ENCODE measurements at places on chromosomes 2 and 18.

DNA sequence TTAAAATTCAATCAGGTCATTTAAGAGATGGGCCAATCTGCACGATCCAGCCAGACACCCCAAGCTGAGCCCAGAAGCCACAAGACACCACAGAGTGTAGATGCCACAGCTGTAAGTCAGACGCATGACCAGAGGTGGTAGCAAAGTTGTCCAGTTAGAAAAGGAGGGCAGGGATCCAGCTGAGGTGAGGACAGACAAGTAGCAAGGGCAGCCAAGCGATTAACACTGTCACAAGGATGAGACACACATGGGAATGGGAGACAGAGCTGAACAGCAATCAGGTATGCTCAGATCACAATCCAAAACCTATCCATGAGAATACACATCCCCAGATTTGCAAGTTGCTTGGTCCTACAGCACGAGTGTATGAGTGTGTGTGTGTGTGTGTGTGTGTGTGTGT lies 143.4 kb upstream of the STK17B start:
- DNase-seq, result no peak

DNA sequence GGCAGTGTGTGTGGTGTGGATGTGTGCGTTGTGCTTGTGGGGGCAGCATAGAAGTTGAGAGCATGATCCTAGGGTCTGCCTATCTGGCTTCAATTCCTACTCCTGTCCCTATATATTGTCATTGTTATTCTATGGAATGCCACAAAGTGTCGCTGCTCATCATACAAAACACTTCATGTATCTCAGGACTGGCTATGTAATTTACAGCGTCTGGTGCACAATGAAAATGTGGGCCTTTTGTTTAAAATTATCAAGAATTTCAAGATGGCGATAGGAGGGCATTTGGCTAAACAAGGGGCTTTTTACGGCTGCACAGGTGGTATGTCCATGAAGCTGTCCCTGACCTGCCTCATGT lies 3.4 kb downstream of the SERPINB2 start:
- no peak for DNase-seq

GRCh38 chr2:102359527-102359926 lies 3.9 kb downstream of the IL18R1 start:
- DNase-seq, result no peak

DNA sequence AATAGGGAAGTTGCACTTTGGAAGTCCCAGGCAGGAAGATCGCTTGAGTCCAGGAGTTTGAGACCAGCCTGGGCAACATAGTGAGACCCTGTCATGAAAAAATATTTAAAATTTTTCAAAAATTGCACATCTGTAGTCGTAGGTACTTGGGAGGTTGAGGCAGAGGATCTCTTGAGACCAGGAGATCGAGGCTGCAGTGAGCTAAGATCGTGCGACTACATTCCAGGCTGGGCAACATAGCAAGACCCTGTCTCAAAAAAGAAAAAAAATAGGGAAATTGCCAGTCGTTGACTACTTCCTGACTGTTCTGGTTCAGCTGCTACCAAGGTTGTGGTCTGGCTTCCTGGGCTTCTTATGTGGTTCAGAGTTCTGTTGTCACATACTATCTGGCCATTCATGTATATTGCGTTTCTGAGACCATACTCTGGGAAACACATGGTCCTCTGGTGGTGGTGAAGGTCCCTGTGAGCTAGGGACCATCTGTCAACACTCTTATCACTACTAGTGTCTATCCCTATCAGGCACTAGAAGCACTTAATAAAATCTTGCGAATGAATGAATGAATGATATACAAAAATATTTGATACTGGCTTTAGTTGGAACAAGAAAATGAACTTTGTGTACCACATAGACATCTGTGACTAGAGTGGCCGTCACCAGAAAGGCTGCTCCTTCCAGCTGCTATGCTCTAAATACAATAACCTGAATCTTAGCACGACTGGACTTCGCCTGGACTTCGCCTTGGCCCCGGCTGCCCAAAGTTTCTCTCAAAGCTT lies 861 bp upstream of the KLHL23 start:
- DNase-seq, result no peak

DNA sequence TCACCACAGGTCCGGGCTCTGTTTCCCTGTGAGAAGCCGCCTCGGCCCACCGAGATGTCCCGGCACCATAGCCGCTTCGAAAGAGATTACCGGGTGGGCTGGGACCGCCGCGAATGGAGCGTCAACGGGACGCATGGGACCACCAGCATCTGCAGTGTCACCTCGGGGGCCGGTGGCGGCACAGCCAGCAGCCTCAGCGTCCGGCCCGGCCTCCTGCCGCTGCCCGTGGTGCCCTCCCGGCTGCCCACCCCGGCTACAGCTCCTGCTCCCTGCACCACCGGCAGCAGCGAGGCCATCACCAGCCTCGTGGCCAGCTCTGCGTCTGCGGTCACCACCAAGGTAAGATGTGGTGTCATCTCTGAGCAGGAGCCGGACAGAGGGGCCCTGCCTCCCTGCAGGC lies 177.2 kb downstream of the KLHL29 start:
- DNase-seq, result no peak

- DNase-seq, result peak; percentile 66
Observed at GRCh38 chr2:70960833-70961647, 17.4 kb upstream of the ANKRD53 start.

GRCh38 chr2:29233428-29233827 lies 118.2 kb downstream of the CLIP4 start:
- no peak for DNase-seq

GRCh38 chr2:125745514-125745913 lies 910.4 kb upstream of the GYPC start:
- no peak for DNase-seq

DNA sequence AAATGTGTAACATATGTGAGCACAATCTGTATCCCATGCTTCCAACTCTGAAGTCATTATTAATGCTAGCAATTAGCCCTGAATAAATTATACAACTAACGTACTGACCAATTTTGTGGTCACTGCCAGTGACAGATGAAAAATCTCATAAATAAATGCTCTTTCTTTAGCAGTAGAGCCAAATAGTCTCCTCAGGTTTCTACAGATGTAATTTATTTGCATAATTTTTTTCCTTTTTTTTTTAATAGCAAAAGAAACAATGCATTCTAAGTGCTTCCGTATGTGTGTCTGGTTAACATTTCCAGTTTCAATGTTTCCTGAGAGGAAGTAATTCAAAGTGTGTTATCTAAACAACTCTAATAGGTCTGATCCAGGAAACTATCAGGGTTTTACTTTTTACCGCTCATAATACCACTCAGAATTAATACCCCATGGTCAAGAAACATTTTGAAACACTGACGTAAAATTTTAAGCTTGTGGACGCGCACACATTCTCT lies 108.4 kb downstream of the MEP1B start:
- DNase-seq, result no peak

DNA sequence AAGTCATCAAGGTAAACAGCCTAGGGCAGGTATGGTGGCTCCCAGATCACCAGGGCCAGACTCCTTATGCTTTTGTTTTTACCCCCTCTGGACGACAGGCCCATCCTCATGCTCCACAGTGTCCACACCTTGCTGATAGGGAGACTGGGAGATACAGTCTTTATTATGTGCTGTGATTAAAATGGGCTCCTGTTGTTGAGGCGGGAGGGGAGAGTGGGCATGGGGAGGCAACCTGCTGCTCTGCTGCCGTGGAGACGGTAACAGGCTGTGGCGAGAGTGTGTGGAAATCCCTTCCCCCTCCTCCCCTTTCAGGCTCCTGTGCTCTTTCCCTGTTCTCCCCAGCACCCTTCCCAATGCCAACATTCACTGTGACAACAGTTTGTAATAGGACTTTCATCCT lies 38.2 kb upstream of the PNO1 start:
- DNase-seq, result no peak

DNA sequence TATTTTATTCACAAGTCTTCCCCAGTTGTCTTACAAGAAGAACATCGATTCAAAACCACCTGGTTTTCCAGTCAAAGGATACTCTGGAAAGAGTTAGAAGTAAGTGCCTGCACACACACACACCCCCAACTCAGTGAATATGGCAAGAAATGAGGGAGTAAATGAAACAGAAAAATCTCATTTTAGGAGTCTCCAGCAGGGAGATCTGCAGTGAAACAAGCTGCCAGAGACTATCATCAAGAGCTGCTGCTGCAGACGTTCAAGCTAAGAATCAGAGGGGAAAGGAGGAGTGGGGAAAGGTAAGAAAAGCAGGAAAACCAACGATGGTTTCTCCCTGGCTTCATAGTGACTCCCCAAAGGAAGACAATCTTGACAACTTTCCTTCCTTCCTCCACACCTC lies 2.4 kb downstream of the ALK start:
- no peak for DNase-seq

- DNase-seq, result no peak
Observed at GRCh38 chr2:14451312-14451711, 181.2 kb upstream of the LRATD1 start.

DNA sequence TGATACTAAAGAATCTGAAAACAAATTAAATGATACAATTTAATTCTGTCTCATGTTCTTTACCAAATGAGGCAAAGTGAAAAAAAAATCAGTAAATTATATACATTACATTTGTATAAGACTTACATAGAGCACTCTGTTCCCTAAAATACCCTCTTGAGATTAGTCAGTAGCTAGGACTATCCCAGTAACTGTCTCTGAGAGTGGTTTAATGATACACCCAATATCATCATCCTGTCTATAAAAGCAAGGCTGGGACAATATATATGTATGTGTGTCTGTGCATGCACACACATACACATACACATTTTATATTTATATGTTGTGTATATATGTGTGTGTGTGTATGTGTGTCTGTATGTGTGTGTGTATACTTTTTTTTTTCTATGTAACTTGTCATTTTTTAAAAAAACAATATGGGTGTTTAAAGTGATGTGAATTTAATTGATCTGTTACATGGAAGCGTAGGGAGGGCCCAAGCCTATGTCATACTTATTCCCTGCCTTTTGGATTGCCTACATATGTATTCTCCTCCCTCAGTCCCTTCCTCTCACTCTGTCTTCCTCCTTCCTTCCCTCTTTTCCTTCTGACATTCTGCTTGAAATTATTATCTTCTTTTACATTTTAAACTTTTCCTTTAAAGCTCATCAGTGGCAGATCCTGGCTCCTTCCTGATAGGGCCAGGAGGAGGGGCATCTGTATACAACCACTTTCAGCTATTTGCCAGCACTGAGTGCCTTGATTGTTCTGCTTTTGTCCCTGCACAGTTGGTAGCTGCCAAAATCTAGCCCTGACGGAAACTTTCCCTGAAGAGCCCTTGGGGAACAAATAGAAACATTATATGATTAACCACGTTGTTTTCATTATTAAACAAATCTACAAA lies 6.8 kb downstream of the ASXL3 start:
- DNase-seq, result no peak

DNA sequence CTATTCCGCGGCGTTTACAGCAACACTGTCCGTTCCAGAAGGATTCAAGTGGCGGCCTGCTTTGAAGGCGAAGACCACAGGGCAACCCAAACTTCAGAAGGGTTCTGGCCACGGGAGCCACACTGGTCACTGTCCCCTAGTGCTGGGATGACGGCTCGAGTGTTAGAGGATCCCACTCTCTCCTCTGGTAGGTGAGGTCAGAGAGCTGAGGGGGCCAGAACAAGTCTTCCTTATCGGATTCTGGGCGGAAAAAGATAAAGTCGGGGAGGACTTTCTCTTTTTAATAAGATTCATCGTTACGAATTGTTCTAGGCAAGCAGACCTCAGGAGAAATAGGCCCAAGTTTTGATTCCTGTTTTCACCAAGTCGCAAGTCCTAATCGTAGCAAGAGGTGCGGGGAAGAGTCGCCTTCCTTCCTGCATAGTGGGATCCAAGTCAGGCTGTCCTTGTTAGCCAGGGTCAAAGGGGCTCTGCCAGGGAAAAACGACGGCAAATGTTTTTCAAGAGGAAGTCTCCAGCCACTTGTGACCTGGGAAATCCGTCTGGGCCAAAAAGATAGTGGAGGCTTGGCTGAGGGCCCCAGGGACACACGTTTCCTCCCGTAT lies 864 bp upstream of the MYL12A start:
- DNase-seq, result no peak

DNA sequence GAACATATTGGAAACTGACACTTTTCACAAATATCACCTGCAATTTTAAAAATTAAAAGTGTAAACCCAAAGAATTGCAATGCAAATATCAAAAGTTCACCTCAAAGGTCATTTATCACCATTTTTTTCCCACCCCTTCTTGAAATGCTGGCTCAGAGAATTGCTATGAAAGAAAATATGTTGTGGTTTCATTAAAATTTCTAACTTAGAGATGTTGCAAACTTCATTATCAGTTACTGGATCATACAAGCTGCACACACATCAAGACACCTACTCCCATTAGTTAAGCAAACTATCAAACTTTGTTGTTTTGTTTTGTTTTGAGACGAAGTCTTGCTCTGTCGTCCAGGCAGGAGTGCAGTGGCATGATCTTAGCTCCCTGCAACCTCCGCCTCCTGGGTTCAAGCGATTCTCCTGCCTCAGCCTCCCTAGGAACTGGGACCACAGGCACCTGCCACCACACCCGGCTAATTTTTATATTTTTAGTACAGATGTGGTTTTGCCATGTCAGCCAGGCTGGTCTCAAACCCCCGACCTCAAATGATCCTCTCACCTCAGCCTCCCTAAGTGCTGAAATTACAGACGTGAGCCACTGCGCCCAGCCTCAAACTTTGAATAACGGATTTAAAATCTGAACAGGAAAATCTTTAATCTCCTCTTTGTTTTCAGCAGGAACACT lies 37.0 kb downstream of the STK39 start:
- DNase-seq, result no peak

- DNase-seq, result no peak
Observed at GRCh38 chr2:129466389-129466788, 513.1 kb upstream of the RAB6C start.

GRCh38 chr2:73980566-73980965 lies 4.1 kb upstream of the TET3 start:
- DNase-seq, result no peak

DNA sequence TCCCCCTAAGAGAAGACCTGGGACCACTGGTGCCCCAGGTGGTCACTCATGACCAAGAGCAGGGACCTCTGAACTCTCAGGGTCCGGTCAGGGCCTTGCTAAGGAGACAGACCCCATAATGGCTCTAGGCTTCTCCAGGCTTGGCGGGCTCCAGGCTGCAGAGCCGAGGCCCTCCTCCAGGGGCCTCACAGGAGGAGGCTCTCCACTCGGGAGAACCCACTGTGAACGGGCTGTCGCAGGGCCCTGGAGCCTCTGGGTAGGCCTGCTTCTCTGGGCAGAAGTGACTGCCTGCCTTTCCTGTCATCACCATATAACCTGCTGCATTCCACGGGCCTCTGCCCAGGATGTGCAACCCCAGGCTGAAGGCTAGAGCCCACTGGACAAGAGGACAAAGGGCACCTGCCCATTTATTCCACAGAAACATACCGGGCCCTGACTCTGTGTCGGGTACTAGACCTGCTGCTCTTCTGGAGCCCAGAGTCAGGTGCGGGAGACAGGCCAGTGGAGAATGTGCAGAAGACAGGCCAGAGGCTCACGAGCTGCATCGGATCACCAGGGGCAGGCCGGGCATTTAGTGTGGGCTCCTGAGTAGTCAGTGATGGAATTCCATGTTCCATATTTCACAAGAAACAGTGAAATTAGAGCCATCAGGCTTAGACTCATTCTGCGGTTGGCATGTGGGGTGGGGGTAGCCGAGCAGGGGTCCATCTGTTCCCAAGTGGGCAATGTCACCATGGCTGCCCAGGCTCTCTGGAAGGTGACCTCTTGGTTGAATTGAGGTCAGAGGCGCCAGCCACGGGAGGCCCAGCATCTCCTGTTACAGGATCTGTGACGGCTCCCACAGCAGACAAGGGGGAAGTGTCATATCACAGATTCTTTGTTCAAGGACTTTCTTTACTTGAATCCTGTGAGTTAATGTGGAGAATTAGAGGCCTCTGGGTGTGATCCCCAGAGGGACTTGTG lies 220.8 kb downstream of the SH3RF3 start:
- DNase-seq, result peak; percentile 64

All from coronary artery (tissue), 2 donors.